ENCODE measurements at places on chromosomes 13 and 19. TPM values are rescaled to one million over a fixed set of nuclear protein-coding genes. Genes with fewer than 3 reads are reported as not detected.
A peak's percentile ranks its signal among the peaks of the same experiment; 100 is the strongest.

GRCh38 chr13:109118521-109118920, 489.1 kb downstream of the MYO16 start:
- no peak for DNase-seq

DNA sequence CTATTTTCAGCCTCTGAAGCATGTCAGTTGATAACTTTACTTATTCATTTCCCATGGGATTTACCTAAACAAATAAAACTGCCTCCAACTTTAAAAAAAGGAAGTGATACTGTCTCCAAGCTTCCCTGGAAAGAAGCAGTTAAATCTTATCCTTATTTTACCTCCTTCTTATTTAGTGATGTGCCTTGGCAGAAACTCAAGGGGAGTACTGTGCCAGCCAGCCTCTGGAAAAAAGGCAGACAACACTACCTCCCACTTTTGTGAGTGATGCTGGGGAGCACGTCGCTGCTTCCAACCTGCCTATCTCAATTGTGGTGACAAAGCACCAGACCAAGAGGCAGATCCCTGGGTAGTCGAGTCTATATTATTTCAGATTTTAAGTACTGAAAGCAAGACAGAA, 765.6 kb downstream of the DIAPH3 start:
- DNase-seq = no peak

DNA sequence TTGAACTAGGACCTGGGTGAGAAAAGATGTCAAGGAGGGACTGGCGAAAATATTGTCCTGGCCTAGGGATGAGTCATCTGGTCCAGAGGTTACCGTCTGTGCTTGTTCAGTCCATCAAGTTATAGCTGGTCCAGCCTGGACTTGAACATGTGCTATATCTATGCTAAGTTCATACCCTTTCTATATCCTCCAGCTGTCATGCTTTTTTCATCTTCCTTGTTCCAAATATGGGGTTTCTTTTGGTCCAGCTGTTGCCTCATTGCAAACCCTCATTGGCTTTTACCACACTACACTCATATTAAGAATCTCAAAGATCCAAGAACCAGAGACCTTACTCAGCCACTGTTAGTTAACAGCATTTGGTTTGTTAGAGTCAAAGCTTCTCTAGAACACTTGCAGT, 19.1 kb upstream of the KLF12 start:
- no peak for DNase-seq

DNA sequence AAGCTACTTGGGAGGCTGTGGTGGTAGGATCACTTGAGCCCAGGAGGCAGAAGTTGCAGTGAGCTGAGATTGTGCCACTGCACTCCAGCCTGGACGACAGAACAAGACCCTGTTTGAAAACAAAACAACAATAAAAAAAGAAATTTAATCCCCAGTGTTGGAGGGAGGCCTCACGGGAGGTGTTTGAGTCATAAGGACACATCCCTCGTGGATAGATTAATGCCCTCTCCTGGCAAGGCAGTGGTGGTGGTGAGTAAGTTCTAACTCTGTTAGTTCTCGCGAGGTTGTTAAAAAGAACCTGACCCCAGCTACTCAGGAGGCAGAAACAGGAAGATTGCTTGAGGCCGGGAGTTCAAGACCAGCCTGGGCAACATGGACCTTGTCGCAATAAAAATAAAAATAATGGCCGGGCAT, 27.6 kb upstream of the SIN3B start:
- no peak for DNase-seq

DNA sequence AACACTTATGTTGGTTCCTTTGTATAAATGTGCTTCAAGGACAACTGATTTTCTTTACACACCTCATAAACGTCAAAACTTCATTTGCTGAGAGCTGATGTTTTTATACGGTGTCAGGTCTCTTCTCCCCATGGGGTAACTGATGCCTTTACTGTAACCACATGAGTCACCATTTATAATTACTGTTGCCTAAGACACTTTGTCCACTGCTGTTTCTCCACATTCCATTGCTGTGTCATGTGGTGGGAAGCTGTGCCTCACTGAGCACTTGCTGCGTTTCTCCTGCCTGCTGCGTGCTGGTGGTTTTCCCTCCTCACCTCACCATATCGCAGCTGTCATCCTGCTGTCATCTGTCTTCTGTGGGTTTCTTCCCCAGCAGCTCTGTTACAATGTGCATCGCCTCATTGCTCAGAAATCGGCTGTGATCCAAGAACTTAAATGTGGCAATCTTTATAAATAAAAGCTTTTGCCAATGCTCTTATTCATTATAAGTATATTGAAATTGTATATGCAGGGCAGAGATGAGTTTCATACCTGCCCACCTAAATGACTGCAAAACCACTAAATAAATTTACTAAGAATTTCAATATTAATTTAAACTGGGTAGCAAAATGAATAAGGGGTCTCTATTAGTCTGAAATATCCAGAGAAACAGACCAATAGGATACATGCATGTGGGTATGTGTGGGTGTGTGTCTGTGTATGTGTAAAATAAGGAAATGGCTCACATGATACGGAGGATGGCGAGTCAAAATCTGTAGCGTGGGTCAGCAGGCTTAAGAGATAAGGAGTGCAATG, 547.0 kb upstream of the SLITRK5 start:
- DNase-seq = peak; percentile 23

Gene NLRP7
- polyA plus RNA-seq = not detected

Data from right renal pelvis (tissue), 4 donors.